Fibroblast of the conjunctiva (primary cell): ENCODE measurements at places on chromosomes 2 and 18.
A peak's percentile ranks its signal among the peaks of the same experiment; 100 is the strongest.

- DNase-seq: no peak
Measured at GRCh38 chr2:206383669-206384068, 59.7 kb upstream of the ADAM23 start.

- peak; percentile 64 for DNase-seq
Measured at GRCh38 chr2:73112913-73113854, at the start of gene RAB11FIP5. TSS of gene RAB11FIP5 (minus strand) at chr2:73112948. CDS start at chr2:73112777, 171 bp downstream.

GRCh38 chr18:10353791-10354190 is 100.6 kb upstream of the APCDD1 start:
- DNase-seq: peak; percentile 26

DNA sequence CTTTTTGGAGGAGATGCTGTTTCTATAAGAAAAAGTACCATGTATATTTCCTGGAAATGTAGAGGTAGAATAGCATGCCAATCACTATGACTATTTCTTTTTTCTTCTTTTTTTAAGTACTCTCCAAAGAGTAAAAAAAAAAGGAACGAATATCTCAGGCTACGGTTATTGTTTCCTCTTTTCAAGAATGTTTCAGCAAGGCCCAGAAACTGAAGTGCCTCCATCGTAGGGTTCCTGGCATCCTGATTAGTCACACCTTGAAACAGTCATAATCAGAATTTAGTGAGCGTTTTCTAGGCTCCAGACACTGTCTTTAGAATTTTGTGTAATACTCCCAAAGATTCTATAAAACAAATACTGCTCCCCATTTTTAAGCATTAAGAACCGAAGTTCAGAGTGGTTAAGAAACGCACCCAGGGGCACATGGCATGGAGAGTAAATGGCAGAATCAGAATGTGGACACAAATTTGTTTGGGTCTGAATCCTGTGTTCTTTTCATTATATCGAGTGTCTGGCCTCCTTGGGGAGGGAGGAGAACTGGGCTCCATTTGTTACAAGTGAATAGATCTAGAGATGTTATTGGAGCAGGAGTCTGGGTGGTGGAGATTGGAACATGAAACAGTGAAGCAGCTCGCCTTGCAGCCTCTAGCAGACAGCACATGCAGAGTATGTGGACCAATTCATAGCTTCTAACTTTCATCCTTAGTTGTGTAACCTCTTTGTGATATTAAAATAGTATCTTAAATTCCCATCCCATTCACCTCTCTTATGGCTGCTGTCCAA is 26.7 kb downstream of the ZEB2 start:
- no peak for DNase-seq

- no peak for DNase-seq
Measured at GRCh38 chr2:25462021-25462420, 120.3 kb upstream of the DNMT3A start.
